ENCODE measurements at places on chromosomes 2 and 18.

GRCh38 chr2:96733931-96734330, 5.9 kb downstream of the LMAN2L start:
- no peak for DNase-seq

GRCh38 chr2:224469374-224469964, 67.6 kb upstream of the FAM124B start:
- no peak for DNase-seq

DNA sequence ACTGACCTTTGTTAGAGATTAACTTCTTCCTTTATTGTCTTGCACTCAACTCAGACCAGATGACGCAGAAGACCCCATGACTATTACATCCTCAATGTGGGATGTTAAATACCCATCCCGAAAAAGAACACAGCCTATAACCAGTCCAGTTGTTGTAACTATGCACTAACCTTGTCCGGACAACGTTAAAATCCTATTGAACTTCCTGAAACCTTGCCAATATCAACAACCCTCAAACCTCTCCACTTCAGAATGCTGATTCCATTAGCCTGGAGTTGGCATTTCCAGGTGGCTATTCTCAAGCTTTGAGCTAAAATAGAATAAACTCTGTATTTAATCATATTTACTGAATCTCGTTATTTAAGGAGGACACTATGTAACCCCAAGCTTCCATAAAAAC, 13.6 kb downstream of the NMS start:
- no peak for DNase-seq

DNA sequence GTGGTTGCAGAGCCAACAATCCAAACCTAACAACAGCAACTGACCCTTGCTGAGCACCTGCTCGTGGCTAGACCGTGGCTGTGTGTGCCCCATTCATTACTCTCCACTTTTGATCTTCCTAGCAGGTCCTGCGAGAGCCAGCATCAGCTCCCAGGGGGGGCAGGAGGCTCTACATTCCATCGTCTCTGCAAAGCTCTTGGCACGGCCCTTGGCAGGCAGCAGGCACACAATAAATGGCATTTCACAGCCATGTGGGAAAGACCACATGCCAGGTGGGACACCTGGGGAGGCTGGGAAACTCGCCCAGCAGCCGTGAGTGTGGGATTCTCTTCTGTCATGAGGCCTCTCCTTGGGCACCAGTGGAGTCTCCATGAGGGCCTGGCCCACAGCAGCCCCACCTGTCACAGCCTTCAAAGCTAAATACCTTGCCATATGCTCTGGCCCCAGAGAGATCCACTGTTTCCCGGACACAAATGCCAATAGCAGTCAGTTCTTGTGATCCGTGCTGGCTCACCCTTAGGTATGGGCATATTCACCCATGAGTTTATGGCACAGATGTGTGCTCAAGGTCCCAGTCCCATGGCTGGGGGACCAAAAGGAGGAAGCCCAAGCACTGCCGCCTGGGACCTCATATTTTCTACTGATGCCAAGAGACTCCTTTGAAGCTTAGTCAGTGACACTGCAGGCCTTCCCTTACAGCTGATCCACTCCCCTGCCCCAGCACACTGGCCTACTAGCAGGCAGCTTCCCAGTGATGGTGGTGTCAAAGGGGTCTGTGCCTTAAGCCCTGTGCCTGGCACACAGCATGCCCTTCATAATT, 6.8 kb upstream of the TEX51 start:
- no peak for DNase-seq

- DNase-seq = no peak
These were observed 225.5 kb upstream of the TMEM200C start for GRCh38 chr18:6120820-6121279.

DNA sequence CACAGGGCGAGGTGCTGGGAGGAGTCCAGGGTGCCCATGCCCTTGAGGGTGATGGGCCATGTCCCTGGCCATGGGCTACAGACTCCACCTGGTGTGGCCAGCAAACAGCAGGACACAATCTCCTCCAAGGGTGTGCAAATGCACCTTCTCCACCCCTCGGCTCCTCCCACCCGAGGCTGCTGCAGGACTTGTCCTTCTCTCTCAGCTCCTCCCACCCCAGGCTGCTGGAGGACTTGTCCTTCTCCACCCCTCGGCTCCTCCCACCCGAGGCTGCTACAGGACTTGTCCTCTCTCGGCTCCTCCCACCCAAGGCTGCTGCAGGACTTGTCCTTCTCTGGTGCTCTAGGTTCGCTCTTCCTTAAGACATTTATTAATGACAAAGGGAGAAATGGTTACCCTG, 57.3 kb upstream of the SNTG2 start:
- DNase-seq = no peak

GRCh38 chr2:138881126-138881525, 100.9 kb upstream of the NXPH2 start:
- no peak for DNase-seq

DNA sequence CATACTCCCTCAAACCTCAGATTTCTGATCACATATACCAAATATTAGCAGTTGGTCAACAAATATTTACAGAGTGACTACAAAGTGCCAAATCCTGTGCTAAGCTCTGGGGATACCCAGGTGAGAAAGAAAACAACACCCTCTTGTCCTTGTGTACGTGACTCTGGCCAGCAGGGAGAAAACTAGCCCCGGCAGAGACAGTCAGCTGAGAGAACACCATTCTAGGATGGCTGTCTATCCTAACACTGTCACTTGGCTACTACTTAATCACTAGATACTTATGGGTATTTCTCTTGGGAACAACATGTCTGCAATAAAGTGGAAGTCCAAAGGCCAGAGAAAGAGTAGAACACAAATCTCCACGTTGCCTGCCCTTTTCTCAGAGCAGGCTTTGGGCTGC, 57.9 kb upstream of the CD226 start:
- DNase-seq = no peak

- peak; percentile 2 for DNase-seq
These were observed 557 bp upstream of the E2F6 start for GRCh38 chr2:11466307-11467128.

DNA sequence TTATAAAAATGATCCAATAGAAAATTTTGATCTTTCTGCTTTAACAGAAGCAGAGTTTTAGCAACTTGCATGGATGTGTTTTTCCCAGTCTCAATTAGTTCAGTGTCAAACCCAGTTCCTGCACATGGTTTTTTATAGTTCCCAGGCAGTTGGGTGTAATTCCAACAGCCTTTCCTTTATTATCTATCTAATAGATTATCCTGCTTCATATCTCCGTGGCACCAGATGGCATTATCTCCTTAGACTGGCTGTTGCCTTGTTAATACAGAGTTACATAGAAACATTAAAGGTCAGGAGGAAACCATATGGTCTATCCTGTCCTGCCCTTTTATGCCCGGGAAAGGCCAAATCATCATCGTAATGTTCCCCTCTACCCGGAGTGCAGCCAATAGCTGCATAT, 400.9 kb upstream of the SMIM21 start:
- no peak for DNase-seq

GRCh38 chr2:11562476-11562875, 28.6 kb downstream of the GREB1 start:
- DNase-seq = no peak

- no peak for DNase-seq
These were observed 152.5 kb upstream of the AQP4 start for GRCh38 chr18:27017901-27018500.

- no peak for DNase-seq
These were observed 256.0 kb upstream of the FANCL start for GRCh38 chr2:58497168-58497567.

DNA sequence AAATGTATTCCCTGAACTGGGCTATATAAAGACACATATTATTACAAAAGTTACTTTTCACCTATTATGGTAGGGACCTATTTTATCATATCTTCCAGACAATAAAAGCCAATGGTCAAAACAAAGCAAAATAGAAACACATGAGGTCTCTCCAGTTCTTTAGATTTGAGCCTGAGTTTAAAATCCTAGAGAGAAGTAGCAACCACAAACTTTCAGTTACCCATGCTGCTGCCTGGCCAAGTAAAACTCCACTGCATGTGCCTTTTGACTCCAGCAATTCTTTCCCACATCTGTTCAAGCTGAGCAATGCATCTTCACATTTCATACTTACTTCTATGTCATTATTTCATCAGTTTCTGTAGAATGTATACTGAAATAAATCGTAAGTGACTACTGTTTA, 405.3 kb downstream of the STK39 start:
- DNase-seq = no peak

DNA sequence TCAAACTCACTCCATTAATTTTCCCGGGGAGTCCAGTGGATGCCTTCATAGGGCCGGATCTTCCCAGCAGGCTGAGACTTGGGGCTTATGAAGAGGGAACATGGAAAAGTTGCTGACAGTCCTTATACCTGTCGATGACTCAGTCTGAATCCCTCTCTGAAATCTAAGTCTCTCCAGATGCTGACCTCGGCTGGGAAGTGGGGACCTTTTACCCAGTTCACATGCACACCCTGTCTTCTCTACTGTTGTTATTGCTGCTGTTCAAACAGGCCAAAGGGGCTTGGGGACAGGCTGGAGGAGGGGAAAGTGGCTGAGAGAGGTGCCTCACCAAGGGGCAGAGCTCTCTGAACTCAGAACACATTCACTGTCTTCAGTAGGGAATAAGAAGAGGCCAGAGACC, 4.1 kb upstream of the TNP1 start:
- no peak for DNase-seq

DNA sequence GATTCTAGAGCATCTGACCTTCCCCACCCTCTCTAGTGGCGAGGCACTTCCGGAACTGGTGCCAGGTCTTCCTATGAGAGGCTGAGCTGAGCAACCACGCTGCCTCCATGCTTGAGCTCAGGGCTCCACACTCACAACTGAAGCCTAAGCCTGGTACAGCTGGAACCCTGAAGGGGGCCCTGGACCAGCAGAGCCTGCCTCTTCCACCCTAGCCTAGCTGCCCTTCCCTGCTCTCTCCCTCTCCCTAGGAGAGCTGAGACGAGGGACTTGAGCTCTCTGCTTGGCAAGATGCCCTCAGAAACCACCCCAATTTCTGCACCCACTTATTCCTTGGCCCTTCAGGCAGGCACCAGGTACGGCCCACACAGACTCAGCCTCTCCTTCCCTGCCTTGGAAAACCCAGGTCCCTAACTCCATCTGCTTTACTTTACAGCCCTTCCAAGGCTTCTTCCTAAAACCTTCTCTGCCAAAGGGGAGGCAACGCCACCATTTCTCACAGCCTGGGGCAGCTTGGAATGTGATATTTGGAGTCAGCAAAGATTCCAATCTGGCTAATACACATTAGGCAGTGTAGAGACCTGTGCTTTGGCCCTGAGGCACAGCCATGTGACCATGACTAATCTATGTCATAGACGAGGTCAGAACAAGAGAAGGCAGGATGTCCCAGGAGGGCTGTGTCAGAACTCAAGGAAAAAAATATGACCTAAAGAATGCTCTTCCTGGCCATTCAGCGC, 18.8 kb downstream of the COX7A2L start:
- DNase-seq = no peak
